T-helper 1 cell (primary cell): ENCODE measurements at places on chromosomes 13 and 19.

DNA sequence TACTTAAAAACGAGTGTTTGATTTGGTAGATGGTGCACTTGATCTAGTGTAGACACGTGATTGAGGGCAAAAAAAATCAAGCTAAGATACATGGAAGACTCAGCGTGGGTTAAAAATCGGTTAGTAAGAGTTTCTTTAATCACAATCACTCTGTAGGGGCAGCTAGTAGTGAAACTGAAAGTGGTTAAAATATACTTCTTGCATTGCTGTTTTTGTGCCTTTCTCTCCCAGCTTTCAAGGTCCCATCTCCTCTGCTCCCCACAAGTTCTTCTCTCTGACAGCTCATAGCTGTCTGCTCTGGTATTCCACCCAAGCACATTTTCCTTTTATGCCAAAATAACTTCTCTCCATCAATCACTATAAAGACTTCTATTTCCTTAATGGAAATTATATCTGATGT lies 1089.7 kb downstream of the EFNB2 start:
- DNase-seq, result no peak

DNA sequence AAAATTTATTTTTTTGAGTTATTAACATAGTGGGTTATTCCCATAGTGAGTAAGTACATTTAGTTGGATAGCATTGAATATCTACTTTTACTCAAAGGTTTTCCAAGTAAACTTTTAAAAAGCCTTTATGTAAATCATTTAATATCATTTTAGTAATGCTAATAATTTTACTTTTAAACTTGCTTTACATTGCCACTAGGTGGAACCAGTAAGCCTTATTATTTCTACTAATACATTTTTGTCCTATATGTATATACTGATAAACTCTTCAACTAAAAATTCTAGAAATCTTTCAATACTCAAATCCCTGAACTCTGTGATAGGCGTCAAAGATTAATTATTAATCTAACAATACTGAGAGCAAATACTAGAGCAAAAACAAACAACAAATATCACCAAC lies 1709.2 kb upstream of the PCDH20 start:
- DNase-seq, result no peak

DNA sequence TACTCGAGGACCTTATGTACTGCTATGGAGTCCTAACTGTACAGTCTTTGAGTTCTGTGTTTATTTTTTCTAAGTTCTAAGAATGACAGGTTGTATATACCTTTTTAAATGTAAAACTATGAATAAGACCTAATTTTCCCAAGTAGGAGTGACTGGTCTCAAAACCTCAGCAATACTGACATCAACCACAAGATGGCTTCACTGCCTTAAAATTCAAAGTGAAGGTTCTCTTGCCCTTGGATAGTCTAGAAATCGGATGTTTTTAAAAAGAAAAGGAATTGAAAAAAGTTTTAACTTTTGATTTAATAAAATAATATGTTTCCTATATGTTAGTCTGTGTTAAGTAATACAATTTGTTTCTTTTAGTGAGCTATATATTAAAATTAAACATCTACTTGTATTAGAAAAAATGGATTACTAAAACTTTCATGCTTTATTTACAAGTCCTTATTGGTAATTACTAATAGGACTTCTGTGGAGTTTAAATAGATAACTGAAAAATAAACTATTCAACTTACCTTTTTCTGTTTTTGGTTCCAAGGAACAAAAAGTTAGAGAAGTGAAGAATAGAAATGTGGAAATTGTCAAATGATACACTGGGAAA lies 52.0 kb downstream of the TDRD3 start:
- no peak for DNase-seq

- no peak for DNase-seq
Measured at GRCh38 chr19:38245826-38246498, 10.2 kb downstream of the PPP1R14A start.

GRCh38 chr13:49649244-49649962 lies 21.1 kb downstream of the ARL11 start:
- no peak for DNase-seq

- DNase-seq, result no peak
Measured at GRCh38 chr13:25059958-25060357, 36.0 kb upstream of the PABPC3 start.

- DNase-seq, result no peak
Measured at GRCh38 chr19:3350014-3350663, 16.2 kb upstream of the NFIC start.

DNA sequence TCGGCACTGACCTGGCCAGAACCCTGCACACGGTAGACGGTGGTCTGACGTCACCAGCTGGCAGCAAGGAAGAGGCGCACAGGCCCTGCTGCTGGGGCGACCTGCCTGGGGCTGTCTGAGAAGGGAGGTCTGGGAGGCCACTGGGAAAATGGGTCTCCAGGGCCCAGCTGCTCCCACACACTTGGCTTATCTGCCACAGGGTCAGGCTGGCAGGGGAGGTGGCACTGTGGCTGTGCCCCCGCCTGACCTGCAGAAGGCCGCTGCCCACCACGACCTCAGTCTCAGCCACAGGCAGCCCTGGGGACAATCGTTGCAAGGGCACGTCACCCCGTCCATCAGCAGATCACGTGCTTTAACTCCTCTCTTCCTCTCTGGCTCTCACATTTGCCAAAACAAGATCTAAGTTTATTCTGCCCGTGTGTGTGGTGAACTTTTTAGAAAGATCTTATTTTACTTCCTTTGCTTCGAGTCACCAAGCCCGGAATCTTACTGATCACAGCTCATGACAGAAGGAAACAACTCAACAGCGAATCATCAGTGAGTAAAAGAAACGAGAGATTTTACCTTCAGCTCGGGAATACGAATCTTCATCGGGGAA lies 45.2 kb upstream of the RANBP3 start:
- DNase-seq, result no peak

GRCh38 chr13:77502104-77502720 lies 33.3 kb upstream of the SCEL start:
- no peak for DNase-seq

DNA sequence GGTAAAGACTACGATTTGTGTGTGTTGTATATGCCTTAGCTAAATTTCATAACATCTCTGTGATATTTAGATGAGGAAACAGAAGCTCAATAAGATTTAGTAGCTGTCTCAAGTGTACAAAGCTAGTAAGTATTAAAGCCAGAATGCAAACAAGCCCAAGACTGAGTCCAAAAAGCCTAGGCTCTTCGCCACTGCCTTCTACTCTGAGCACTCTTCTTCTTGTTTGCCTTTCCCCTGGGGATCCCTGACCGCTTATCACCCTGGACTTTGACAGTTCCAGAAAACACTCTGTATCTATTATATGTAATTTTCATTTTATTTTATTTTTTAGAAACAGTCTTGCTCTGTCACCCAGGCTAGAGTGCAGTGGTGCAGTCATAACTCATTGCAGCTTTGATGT lies 5.8 kb downstream of the TM9SF2 start:
- DNase-seq, result no peak

GRCh38 chr19:33456076-33456844 lies 65.3 kb downstream of the PEPD start:
- no peak for DNase-seq

GRCh38 chr13:66577358-66577757 lies 652.8 kb downstream of the PCDH9 start:
- DNase-seq, result no peak

DNA sequence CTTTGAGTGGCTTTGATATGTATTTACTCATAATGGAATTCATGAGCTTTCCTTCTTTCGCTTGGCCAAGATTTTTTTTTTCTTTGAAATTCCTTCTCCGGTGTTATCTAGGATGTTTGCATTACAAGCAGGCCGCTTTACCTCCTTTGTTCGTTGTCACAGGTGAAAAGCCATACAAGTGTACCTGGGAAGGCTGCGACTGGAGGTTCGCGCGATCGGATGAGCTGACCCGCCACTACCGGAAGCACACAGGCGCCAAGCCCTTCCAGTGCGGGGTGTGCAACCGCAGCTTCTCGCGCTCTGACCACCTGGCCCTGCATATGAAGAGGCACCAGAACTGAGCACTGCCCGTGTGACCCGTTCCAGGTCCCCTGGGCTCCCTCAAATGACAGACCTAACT lies 16.7 kb downstream of the KLF5 start:
- no peak for DNase-seq

DNA sequence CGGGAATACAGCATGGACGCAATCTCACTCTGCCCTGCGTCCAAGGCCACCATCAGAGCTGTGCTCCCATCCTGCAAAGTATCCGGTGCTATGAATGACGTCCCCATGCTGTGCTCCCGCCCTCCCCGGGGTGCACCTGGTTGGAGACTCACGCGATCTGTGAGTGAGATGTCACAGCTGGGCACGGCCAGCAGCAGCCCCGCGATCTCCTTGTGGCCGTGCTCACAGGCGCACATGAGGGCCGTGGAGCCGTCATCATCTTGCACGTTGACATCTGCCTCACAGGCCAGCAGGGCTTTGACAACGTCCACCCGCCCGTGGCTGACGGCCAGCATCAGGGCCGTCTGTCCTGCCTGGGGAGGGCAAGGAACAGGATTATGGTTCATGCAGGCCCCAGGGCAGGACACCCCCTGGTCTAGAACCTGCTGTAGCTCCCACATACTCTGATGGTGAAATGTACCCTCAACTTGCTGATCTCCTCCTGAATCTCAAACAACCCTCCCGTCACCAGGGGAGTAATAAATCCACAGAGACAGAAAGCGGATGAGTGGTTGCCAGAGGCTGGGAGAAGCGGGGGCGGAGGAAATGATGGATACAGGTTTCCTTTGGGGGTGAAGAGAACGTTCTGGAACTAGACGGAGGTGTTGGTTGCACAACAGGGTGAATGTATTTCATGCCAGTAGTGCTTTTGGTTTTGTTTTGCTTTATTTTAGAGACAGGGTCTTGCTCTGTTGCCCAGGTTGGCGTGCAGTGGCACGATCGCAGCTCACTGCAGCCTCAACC lies 14.5 kb upstream of the SPC24 start:
- DNase-seq, result no peak

DNA sequence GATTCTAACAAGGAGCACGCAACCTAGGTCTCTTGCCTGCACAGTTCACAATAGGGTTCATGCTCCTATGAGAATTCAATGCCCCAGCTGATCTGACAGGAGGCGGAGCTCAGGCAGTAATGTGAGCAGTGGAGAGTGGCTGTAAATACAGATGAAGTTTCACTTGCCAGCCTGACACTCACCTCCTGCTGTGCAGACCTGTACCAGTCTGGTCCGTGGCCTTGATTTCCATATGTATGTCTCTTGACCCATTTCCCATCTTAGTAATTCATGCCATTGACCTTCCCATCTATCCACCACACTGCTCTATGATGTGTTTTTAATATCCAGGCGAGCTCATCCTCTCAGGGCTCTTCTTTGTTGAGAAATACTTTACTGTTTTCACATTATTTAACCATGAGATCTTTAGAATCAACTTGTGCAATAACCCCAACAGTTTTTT lies 95.2 kb downstream of the LRCH1 start:
- DNase-seq, result no peak

GRCh38 chr13:49938314-49938713 lies 2.2 kb upstream of the SPRYD7 start:
- no peak for DNase-seq

- DNase-seq, result no peak
Measured at GRCh38 chr13:85864963-85865530, 65.8 kb upstream of the SLITRK6 start.

GRCh38 chr13:35163674-35164073 lies 221.6 kb downstream of the NBEA start:
- no peak for DNase-seq

DNA sequence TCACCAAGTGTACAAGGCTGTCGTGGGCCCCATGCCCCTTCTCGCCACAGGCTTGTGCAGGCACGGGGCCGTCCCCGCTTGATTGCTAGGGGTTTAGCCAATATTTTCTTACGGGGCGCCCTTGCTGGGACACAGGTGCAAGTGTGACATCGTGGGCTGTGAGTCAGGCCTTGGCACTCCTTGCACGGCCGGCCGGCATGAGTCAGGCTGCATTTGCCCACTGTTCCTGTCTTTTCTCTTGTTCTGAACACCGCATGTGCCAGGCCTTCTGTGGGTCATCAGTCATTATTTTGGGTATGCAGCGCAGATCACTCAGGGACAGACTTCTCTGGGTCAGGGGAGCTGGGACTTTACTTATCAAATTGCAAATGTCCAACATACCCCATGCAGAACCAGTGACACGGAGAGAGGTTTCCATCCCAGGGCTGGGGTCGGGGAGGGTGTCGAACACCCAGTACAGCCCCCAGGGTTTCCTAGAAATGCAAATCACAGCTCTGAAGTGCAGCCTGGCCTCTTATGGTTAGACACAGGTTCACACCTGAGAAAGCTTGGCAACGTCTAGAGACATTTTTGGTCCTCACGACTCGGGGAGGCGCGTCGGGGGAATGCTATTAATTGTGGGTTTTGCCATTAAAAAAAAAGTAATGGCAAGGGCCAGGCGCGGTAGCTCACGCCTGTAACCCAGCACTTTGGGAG lies 22.5 kb upstream of the KLF2 start:
- no peak for DNase-seq

GRCh38 chr13:57925250-57925649 lies 293.7 kb downstream of the PCDH17 start:
- DNase-seq, result no peak

GRCh38 chr19:17183858-17184321 lies 31.3 kb upstream of the USE1 start:
- no peak for DNase-seq

GRCh38 chr13:43786472-43786765 lies 353 bp downstream of the ENOX1 start:
- no peak for DNase-seq

DNA sequence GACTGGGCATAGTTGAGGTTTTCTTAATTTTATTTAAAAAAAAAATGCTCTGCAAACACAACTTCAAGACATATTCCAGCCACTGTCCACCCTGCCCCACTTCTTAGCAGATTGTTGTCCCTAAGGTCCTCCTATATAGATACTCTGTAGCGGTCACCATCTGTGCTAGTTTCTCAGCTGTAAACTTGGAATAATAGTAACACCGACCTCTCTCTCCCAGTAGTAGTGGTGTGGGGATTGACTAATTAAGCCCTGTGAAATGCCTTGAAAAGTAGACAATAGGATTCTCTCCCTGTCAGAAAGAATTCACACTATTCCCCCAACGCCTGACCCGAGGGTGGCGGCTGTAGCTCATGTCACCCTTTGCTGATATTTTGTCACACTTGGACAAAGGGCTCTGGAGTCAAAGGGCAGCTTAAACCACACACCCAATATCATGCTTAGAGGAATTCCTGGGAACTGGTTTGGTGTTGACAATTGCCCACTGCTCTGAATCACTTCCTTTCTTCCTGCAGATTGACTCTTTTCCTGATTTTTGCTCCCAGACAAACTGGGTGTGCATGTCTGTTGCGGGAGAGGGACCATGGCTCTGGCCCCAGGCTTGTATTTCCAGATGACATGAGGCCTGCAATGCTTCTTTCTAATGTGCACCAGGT lies 9.2 kb upstream of the SERP2 start:
- no peak for DNase-seq

DNA sequence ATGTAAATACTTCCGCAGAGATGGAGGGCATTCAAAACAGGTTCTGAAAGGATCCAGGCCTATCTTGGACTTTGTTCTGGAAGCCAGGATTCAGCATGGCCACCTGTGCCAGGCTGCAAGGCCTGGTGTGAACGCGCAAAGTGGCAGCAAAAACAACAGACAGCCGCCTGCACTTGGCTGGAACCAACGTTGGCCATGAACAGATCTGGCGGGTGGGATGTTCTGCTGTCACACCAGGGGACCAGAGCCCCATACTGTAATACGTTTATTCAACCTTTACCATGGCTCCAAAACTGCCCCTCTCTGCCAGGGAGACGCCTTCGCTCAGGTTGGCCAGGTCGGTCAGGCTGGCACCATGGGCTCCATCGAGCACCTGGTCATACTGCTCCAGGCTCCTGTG lies 69.7 kb downstream of the EPS15L1 start:
- DNase-seq, result no peak
